ENCODE measurements at places on chromosomes 1 and 21. TPM values are rescaled to one million over a fixed set of nuclear protein-coding genes. Genes with fewer than 3 reads are reported as not detected.

DNA sequence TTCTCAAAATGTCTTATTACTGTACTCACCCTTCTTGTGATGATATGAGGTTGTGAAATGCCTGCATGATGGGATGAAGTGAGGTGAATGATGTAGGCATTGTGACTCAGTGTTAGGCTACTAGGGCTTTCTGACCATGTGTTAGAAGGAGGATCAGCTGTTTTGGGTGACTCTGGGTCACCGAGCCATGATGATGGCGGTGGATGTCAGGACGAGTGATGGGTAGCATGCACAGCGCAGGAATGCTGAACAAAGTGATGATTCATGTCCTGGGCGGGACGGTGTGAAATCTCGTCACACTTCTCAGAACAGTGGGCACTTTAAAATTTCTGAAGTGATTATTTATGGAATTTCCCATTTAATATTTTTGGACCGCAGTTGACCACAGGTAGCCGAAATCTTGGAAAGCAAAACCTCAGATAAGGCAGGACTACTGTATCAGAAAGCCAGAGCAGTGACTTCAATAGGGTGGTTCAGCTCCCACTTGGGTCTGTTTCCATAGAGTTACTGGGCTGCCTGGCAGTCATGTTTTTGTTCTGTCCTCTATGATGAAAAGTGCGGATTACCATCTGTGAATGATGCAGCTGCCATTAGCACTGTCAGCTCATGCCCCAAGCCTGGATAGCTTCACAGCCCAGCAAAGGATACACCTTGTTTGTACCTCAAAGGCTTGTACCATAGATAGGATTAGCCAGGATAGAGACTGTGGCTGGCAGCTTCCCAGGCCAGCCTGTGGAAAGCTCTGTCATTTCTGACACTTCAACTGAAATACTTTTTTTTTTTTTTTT, 26.6 kb downstream of the IL6R start:
- H3K27ac ChIP-seq, result peak overlapping the region; percentile 90
- DNase-seq, result no peak
- peaks cover 62% of the 10 kb centered on the region for H3K4me1 ChIP-seq
- H3K4me3 ChIP-seq, result no peak overlapping the region
- peaks cover 7% of the 10 kb centered on the region for H3K36me3 ChIP-seq

DNA sequence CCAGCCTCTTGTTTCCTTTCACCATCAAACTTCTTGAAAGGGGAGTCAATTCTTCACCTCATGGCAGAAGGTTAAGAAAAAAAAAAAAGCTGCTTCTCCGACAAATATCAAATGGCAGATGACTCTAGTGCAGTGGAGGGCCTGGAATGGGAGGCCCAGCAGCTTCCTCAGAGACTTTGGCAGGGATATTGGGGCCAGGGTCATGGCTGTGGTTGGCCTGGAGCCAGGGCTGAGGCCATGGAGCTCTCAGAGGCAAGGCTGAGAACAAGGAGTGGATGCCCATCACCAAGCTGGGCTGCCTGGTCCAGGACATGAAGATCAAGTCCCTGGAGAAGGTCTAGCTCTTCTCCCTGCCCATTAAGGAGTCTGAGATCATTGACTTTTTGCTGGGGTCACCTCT, 18.7 kb downstream of the MTF1 start:
- H3K27ac ChIP-seq, result no peak overlapping the region
- H3K27me3 ChIP-seq, result no peaks in the 10 kb centered on the region
- H3K36me3 ChIP-seq, result peaks cover 33% of the 10 kb centered on the region
- H3K4me3 ChIP-seq, result no peak overlapping the region
- no peaks in the 10 kb centered on the region for H3K4me1 ChIP-seq

DNA sequence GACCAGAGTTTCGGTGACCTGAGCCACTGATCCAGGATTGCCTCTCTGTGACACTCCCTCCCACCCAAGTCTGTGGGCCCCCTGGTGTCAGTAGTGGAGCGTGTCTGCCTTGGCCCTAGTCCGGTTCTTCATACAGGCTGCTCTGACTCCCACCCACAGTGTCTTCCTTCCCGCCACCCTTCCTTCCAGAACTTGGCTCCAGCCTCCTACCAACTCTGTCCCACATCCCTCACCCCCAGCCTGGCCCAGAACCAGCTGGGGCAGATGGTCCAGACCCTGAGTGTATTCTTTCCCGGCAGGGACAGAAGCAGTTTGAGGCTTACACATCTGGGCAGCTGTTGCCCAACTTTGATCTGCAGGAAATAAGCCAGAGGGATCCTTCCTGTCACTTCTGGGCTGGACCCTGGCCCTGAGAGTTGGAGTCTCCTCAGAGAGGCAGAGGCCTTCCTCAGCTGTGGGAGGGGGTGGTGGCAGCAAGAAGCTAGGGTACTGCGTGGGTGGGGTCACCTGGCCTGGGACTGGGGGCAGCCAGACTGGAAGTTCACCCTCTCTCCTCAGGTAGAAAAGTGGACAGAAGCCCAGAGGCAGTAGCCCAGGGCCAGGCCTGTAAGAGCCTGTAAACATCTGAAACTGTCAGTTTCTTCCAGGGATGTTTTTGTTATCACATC, 43.1 kb upstream of the EPS8L3 start:
- no peaks in the 10 kb centered on the region for H3K27me3 ChIP-seq
- DNase-seq, result no peak
- no peak overlapping the region for H3K4me3 ChIP-seq
- peak overlapping the region; percentile 34 for H3K27ac ChIP-seq

GRCh38 chr1:16122916-16123315, 33.0 kb downstream of the EPHA2 start:
- H3K27ac ChIP-seq, result peak overlapping the region; percentile 55
- no peak overlapping the region for H3K4me3 ChIP-seq
- peaks cover 38% of the 10 kb centered on the region for H3K36me3 ChIP-seq
- no peaks in the 10 kb centered on the region for H3K27me3 ChIP-seq
- H3K4me1 ChIP-seq, result peaks cover 41% of the 10 kb centered on the region

- H3K4me1 ChIP-seq, result no peaks in the 10 kb centered on the region
- peaks cover 54% of the 10 kb centered on the region for H3K36me3 ChIP-seq
- no peak overlapping the region for H3K27ac ChIP-seq
- no peak for DNase-seq
Observed at GRCh38 chr1:51794260-51794659, 84.3 kb downstream of the NRDC start.

DNA sequence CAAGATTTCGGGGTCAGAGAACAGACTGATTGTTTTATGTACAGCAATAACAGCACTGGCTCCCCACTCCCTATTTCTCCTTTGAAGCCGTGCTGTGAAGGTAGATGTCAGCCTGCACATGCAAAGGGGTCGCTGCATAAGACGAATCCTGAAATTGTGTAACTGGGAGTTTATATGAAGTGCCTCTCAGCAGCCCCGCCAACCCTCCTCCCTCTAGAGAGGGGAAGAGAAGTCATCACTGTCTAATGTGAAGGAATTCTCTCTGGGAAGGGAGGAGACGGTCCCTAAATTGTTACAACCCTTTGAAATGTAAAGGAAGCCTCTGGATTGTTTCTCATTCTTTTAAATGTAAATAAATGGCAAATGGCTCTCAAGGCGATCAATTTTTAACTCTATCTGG, 545.3 kb downstream of the PLA2G4A start:
- no peak overlapping the region for H3K4me3 ChIP-seq
- no peaks in the 10 kb centered on the region for H3K36me3 ChIP-seq
- H3K4me1 ChIP-seq, result no peaks in the 10 kb centered on the region
- H3K27me3 ChIP-seq, result no peaks in the 10 kb centered on the region
- H3K27ac ChIP-seq, result no peak overlapping the region

GRCh38 chr1:2229037-2229864, 1.1 kb downstream of the SKI start:
- peak overlapping the region; percentile 96 for H3K4me3 ChIP-seq
- DNase-seq, result peak; percentile 85
- peak overlapping the region; percentile 96 for H3K27ac ChIP-seq
- H3K36me3 ChIP-seq, result peaks cover 14% of the 10 kb centered on the region
- H3K27me3 ChIP-seq, result no peaks in the 10 kb centered on the region

DNA sequence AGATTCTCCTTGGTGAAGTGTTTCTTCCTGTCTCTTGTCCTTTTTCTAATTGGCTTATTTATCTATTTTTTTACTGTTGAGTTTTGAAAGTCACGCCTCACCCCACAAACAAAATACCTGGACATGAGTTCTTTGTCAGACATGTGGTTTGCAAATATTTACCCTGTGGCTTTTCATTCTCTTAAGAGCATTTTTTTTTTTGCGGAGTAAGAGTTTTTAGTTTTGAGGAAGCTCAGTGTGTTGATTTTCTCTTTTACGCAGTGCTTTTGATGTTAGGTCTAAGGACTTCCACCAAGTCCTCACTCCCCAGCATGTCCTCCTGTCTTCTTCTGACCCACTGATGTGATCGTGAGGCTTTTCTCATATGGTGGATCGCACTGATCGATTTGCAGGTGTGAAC, 7.6 kb downstream of the DFFB start:
- peaks cover under 1% of the 10 kb centered on the region for H3K4me1 ChIP-seq
- no peaks in the 10 kb centered on the region for H3K27me3 ChIP-seq
- no peak overlapping the region for H3K4me3 ChIP-seq
- no peak for DNase-seq

- H3K36me3 ChIP-seq, result peaks cover 15% of the 10 kb centered on the region
- no peak for DNase-seq
- peak overlapping the region; percentile 76 for H3K27ac ChIP-seq
- H3K27me3 ChIP-seq, result no peaks in the 10 kb centered on the region
- H3K4me3 ChIP-seq, result peak overlapping the region; percentile 100
- H3K4me1 ChIP-seq, result peaks cover 42% of the 10 kb centered on the region
Observed at GRCh38 chr1:111448482-111448917, 556 bp downstream of the WDR77 start.

DNA sequence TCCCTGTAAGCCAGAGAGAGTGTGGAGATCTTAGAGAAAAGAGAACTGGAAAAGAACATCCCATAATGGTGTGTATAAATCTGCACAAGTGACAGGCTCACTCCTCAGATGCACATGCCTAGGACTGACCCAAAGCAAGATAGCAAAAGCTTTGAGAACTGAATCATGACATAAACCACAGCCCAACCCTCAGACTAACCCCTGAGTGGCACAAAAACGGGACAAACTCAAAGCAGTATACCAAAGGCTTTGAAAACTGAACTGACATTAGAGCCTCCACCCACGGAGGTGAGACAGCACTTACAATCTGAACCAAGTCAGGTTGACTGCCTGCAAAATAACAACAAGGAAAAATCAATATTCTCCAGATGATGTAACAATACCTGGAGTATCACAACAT, 70.8 kb downstream of the TIAM1 start:
- H3K4me1 ChIP-seq, result peaks cover 9% of the 10 kb centered on the region
- H3K27ac ChIP-seq, result no peak overlapping the region
- no peak for DNase-seq
- no peak overlapping the region for H3K4me3 ChIP-seq

DNA sequence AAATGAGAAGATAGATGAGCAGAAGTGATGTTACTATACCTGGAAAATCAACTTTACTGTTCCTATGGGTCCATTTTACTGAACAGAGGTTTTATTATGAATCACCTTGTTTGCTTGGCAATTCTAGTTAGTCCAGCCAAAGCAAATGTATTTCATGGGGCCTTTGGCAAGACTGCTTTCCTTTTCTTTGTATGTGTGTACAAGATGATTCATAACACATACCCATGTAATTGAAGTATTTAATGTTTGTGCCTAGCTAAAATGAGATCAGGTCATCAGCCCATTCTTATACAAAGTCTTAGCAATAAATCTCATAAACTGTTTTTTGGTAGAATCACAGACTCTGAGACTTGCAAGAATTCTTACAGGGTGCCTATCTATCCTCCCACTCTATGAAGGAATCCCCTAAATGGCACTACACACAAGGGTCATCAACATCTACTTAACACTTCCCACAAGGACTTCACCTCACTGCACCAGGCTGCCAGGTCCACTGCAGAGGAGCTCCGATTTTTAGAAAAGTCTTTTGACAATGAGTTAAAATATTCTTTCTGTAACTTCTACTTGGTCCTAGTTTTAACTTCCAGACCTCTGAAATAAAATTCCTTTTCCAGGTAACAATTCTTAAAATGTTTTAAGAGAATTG, 58.5 kb downstream of the LPAR3 start:
- DNase-seq, result no peak
- no peak overlapping the region for H3K27ac ChIP-seq
- peaks cover 3% of the 10 kb centered on the region for H3K4me1 ChIP-seq
- peaks cover 22% of the 10 kb centered on the region for H3K27me3 ChIP-seq

The EDEM3 gene
- total RNA-seq, result 34.7 TPM

The ABCG1 gene
- total RNA-seq, result 16.5 TPM

The RAD54L gene
- 4.2 TPM for total RNA-seq

The XCL1 gene
- total RNA-seq, result 0.38 TPM

The FNDC5 gene
- total RNA-seq, result 2.0 TPM

The ZFP69 gene
- 4.9 TPM for total RNA-seq

The A3GALT2 gene
- total RNA-seq, result 0.35 TPM

The FCRL2 gene
- total RNA-seq, result not detected

The RNU1-4 gene
- 2,859 TPM for total RNA-seq

Data from osteocyte (in vitro differentiated cells).